Activated CD8-positive, alpha-beta memory T cell treated with anti-CD3 and anti-CD28 coated beads for 1 hour (primary cell): ENCODE measurements at places on chromosomes 16 and 17.

DNA sequence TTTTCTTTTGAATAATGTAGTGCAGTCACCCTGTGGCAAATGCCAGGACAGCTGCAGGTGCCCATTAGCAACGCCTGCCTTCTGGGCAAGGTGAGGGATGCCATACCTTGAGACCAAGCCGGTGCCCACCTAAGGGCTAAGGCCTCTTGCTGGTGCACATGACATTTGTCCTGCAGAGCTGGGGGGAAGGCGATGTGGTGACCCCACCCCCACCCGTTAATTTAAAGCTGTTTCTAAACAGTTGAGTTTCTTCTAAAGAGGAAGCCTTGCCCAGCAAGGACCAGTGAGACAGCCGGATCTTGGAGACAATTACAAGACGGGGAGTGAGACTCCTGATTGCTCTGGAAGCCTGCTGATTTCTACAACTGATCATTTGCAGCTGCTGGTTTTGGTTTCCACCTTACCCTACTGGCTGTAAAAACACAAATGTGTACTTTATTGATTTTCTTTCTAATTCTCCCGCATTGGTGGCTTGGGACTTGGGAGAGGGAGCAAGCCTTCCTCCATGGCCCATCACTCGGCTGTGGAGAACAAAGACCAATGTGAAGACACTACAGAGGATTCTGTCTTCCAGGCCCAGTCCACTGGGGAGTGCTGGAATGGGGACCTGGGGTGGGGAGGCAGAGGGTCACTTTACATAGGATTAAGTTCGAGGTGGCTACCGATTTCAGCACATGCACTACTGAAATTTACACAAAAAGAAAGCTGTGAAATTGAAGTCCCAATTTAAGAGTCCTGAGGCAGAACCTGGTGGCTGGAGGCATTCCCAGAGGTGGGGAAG is 2.7 kb downstream of the CDK5R1 start:
- DNase-seq: no peak

GRCh38 chr17:59832883-59833379 is 59.8 kb downstream of the TUBD1 start:
- no peak for DNase-seq

DNA sequence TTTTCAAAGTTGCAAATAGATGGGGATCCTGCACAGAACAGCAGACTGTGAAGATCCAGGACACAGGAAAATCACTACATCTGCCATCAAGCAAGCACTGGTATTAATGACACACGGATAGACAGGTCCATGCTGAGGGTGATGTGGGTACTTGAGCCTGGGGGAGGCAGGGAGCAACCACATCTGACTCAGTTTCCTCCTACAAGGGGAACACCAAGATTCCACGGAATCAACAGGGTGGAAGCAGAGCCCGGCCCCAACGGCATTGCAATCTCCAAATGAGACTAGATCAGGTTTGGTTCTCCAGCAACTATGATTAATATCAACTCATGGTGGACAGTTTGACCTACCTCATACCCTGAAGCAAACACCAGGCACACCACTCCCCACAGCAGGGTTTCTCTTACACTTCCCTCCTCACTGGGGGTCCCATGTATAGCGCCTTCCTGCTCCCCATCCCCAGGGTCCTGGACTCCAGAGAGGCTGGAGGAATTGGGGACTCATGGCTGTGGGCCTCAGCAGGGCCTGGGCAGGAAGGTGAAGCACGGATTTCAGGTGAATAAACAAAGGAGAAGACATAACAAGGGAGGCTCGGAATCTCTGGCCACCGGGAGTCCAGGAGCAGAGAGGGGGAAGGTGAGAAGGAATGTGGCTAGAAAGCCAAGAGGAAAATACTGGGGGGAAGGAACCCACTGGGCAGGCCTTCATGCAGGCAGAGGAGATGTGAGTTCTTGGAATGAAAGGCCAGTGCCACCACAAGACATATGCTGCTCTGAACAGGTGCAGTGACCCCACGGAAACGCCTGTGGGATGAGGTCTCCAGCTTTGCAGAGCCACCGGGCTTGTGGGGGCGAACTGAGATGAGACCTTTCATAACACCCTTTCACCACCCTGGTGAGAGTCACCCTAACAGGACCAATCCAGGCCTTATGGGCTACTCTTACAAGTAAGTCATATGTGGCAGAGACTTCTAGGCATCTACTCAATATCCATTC is 29.5 kb upstream of the PIK3R6 start:
- no peak for DNase-seq

- DNase-seq: no peak
Observed at GRCh38 chr17:37239690-37240334, 136.0 kb upstream of the C17orf78 start.

GRCh38 chr16:13014476-13014875 is 113.1 kb downstream of the SHISA9 start:
- DNase-seq: no peak

DNA sequence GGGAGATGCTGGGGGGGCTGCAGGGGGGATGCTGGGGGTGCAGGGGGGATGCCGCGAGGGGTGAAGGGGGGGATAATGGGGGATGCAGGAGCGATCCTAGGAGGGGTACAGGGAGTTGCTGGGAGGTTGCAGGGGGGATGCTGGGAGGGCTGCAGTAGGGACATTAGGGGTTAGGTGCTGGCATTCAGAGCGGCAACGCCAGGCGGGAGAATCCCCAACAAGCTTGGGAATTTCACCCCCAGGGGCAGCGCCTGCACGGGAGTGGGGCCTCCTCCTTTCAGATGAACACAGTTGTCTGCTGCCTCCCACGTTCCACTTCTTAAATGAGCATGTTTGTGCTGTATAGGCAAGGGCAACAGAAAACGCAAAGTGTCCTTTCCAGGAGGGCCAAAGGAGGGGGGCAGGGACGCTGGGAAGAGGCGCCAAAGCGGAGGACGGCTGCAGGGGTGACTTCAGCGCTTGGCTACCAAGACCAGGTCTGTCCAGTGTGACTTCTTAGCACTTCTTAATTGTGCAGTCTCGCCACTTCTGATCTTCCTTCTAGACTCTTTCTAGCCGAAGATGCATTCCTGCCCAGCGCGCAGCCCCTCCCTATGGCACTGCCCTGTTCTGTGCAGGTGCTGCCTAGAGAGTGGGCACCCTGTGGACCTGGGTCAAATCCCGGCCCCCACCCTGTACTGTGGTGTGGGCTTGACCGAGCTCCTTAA is 2.0 kb upstream of the SLC6A4 start:
- DNase-seq: no peak

DNA sequence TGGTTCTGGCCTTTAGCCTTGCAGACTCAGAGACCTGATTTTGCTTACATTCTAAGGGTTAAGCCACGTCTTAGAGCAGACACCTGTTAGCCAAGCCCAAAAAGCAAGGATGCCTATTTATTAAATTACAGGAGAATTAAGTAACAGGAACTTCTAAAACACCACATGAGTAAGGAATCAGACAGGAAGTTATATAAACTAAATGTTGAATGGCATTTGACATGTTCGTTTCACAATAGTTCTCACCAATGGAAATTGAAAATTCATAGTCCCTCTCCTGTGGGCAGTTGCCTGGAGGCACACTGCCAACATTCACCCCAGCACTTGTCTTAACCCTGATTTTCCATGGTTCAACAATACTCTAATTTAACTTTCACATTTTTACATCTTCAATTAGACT is 9.0 kb downstream of the KRTAP9-7 start:
- no peak for DNase-seq

- no peak for DNase-seq
Observed at GRCh38 chr16:55035956-55036355, 105.3 kb downstream of the IRX5 start.

DNA sequence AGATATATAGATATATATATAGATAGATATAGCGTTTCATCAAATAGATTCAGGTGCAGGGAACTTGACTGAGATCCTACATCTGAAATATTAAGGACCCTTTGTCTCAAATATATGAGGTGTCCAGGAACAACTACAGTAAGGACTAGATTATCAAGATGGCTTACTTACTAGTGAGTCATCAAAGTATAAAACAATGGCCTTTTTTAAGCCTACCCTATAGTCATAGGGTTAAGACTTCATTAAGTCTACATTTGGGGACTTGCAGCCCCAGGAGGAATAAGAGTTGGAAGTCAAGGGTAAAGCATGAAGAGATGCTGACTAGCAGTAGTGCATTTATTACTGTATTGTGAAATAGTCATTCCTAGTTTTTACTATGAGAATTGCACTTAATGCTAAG is 1023.4 kb downstream of the CDH11 start:
- no peak for DNase-seq

DNA sequence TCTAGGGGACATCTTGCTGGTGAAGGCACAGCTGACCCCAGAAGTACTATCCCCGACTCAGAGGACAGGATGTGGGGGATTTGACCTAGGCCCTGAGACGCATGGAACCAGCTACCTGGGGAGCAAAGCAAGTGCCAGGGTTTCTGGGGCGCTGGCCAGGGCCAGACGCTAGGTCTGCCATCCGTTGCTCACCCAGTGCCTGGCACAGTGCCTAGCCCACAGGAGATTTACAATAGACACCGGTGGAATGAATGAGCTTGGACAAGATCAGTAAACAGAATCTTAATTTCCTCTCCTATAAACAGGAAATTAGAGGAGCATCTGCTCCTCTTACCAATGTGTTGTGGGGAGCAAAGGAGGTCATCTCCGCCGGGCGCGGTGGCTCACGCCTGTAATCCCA is 5.0 kb downstream of the RPRML start:
- DNase-seq: no peak

DNA sequence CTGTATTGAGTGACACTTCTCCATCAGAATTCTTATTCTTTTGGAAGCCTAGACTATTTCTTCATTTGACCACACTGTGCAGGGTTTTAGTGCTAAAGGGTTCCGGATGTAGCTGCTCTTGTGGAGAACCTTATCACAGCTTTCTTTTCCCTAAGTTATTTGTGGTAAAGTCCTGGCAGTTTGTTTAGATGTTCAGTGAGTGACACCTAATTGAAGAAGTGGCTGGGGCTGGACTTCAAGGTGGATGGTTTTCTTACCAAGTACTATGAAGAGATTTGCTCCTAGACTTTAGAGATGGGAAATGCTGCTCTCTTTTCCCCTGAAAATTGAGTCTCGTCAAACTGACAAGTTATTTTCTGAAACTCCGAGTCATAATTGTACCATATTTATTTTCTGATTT is 144.0 kb upstream of the TBX2 start:
- no peak for DNase-seq

DNA sequence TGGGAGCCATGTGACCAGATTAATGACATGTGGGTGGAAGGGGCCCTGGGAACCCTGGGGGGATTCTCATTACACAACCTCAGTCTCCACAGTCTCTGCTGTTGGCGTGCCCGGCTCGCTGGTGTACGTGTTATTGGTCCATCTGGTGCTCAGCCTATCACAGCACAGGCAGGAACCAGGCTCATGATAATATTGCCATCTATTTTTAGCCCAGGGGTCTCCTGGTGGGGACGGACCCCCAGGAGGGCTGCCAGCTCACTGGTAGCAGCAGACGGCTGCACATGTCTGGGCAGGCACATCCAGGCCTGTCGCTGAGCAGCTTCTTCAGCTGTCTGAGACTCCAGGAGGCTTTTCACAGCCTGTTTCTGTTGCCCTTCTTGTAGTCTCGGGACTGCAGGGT is 123.8 kb downstream of the RAB11FIP4 start:
- no peak for DNase-seq

DNA sequence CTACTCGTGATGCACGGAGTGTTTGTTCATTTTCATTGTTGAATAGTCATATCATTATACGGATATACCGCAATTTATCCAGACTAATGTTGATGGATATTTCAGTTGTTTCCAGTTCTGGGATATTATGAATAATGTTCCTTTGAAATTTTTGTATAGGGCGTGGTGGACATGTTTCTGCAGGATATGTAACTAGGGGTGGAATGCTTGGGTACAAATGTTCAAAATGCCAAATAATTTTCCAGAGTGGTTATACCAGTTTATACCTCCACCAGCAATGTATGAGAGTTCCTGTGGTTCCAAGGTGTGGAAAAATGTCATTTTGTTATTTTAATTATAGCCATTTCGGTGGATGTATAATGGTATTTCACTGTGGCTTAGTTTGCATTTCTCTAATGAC is 53.6 kb downstream of the NUP88 start:
- DNase-seq: no peak

- no peak for DNase-seq
Observed at GRCh38 chr16:84369938-84370627, 1.7 kb downstream of the ATP2C2 start.

- no peak for DNase-seq
Observed at GRCh38 chr17:60303406-60304099, 88.4 kb downstream of the USP32 start.

GRCh38 chr17:17387498-17388362 is 84.6 kb downstream of the NT5M start:
- DNase-seq: no peak

- no peak for DNase-seq
Observed at GRCh38 chr16:35405526-35405925, 1946.1 kb downstream of the TP53TG3F start.

DNA sequence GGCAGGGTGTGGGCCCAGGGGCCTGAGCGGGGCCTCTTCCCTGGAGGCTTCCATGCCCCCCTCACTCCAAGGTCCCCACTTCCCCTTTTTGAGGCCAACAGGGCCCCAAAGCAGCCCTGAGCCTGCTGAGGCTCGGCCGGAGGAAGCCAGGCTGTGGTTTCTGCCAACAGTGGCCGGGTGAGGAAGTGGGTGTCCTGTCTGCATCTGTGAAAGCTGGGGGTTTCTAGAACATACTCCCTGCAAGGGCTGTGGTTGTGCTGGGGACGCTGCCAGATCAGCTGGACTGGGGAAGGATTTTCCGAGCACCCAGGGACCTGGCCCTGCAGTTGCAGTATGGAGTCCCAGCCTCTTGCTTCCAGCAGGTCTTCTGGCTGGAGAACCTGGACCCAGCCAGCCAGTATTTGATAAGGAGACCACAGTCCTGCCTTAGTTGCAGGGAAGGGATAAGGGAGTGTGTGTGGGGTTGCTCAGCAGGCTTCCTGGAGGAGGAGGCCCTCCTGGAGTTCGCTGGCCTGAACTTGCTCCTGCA is 15.7 kb downstream of the ADCY7 start:
- DNase-seq: peak; percentile 37

- no peak for DNase-seq
Observed at GRCh38 chr17:27792095-27792494, 8.2 kb downstream of the NOS2 start.

GRCh38 chr17:17220529-17220928 is 14.4 kb upstream of the PLD6 start:
- no peak for DNase-seq

GRCh38 chr16:58138852-58139251 is 9.7 kb upstream of the CFAP20 start:
- no peak for DNase-seq

DNA sequence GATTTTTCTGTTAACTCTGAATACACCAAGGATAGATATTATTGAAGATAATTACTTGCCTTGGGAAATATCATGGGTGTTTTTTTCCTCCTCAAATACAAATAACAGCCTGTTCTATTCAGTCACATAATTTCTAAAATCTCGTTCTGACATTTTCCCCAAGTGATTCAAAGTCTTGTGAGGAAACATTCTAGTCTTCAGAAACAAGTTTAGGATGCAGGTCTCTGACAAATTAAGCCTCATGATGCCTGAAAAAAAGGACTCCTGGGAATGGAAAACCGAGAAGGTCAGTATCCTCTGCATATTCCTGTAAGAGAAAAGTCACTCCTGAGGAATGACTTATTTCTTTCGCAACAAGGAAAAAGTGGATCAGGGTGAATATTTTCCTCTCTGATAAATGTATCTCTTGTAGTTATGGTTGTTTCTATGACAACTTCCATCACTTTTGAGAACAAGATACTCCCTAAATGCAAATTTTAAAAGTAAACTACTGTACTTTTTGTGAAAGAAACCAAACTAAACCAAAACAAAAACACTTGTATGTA is 384.6 kb downstream of the CNTNAP4 start:
- DNase-seq: no peak
